ENCODE measurements at places on chromosomes 2 and 18.
A peak's percentile ranks its signal among the peaks of the same experiment; 100 is the strongest.

- no peak for DNase-seq
Observed at GRCh38 chr2:3761272-3761671, 57.9 kb downstream of the DCDC2C start.

- DNase-seq, result no peak
Observed at GRCh38 chr2:122422384-122422991, 667.0 kb downstream of the TSN start.

- DNase-seq, result no peak
Observed at GRCh38 chr2:217642944-217643343, 359.9 kb downstream of the TNS1 start.

DNA sequence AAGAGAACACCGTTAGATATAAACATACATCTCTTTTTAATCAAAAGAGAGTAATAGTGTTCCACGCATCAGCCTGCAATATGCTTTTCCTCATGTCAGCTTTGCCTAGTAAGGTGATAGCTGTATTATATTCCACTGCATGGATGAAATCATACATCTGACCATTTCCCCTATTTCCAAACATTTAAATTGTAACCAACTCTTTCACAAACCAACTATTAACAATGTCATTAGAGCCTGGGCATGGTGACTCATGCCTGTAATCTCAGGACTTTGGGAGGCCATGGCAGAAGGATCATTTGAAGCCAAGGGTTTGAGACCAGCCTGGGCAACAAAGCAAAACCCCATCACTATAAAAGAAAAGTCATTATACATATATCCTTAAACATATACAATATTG is 284.8 kb downstream of the BCL11A start:
- DNase-seq, result peak; percentile 20

GRCh38 chr2:40814616-40815015 is 362.7 kb upstream of the SLC8A1 start:
- DNase-seq, result no peak

DNA sequence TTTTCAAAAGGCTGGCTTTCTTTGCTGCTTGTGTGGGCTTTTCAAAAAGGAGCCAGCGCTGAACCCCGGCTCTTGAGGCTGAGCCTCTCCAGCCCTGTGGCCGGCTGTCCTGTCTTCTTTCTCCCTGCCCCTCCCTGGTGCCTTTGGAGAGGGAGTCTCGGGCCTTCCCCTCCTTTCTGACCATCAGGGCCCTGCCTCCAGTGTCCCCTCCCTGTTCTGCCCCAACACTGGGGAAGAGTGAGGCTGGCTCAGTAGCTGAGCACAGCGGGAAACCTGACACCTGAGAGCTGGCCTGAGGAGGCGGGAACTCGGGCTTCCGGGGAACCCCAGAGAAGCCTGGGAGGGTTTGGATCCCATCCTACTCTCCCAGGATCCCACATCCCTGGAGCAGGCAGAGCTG is 232.1 kb downstream of the LOXHD1 start:
- no peak for DNase-seq

- peak; percentile 44 for DNase-seq
Observed at GRCh38 chr2:229133155-229133772, 137.8 kb downstream of the PID1 start.

- DNase-seq, result no peak
Observed at GRCh38 chr2:226508683-226509082, 290.9 kb downstream of the IRS1 start.

DNA sequence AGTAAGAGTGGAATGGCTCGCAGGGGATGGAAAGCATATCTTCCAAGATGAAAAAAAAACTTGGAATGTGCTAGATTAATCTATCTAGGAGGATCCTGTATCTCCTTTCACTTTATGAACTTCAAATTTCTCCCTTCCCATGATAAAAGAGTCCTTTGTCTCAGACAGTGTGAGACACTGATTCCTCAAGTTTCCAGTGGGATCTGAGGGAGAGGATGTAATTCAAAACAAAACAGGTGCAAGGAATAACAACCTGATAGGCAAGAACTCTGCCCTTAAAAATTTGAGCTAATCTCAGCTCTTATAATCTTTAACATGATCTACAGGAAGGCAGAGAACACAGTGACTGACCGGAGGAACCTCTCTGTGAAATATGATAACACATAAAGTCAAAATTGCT is 162.0 kb upstream of the ZFP36L2 start:
- no peak for DNase-seq

DNA sequence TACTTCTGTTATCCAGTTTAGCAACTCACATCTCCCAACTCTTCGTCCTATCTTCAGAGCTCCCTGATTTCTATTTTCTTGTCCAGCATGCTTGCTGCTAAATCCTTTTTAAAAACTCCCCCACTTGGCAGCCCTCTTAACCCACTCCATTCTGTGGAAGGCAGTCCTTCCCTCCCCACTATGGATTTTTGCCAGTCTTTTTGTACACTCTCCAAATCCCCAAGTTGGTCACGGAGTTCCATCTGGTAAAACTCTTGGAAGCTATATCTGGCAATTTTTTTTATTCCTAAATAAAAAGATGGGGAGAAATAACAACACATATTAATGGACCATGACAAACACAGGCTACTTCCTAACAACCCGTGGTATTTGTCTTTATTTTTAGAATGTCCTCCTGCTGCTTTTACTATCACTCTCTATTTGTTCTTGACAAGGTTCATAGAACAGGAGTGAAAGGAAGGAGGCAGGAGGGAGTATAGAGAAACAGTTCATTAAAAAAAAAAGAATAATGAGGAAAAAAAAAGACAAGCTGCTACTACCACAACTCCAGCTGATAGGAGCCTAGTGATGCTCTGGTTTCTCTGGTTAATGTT is 120.0 kb upstream of the THSD7B start:
- DNase-seq, result no peak

DNA sequence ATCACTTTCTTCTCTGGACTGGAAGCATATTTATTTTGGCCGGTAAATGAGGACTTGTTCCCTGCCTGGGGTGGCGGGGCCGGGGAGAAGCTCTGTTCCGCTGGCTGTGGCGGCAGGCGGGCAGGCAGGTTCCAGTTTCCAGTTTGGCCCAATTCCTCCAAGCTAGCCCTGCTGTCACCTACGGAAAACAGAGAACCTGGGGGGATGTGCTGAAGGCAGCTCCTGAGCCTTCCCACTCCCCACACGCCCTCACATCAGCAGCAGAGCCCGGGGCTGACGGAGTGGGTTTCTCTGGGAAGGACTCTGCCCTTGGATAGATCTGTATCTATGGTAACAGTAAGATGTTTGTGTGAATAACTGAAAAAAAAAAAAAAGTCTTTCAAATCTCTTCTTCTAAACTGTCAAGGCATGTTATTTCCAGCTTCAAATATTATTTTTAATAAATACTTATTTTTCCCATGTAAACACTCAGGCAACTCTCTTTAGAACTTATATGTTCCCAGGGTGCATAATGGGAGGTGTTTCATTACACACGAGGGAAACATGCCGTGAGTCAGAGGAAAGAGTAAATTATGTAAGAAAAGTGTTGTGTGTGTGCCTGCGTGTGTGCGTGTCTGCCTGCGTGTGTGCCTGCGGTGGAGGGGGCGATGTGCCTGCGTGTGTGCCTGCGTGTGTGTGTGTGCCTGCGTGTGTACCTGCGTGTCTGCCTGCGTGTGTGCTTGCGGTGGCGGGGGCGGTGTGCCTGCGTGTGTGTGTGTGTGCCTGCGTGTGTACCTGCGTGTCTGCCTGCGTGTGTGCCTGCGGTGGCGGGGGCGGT is 116.1 kb upstream of the ZNF516 start:
- DNase-seq, result no peak

GRCh38 chr18:23998820-23999219 is 15.7 kb upstream of the TTC39C start:
- DNase-seq, result no peak

DNA sequence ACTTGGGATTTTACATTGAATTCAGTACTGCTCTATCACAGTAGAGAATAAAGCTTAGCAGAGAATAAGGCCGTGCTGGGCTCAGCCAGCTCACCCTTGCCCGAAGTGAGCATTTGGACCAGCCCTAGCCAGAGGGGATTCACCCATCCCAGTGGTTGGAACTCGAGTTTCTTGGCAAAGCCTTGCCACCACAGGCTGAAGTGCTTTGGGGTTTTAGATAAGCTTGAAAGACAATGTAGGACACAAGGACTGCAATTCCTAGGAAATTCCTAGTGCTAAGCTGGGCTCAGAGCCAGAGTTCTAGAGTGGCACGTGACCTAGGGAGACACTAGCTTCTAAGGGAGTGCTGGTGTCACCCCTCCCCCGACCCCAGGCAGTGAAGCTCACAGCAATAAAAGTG is 28.0 kb downstream of the SERPINB11 start:
- DNase-seq, result no peak

DNA sequence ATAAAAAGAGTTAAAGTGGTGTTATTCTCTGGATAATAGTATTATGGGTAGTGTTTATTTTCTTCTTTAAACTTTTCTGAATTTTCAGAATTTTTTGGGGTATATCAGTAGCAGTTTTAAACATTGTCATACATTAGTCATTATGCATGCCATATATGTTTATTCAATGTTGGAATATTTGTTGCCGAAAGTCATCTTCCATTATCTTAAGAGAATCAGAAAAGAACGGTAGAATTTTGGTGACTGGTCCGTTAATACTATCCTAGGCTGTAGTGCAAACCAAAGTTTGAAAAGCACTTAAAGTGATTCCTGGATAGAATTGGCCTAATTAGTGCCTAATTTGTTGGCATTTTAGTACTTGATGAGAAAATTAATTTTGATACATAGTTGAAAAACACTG is 244.1 kb downstream of the PHLPP1 start:
- no peak for DNase-seq

GRCh38 chr18:31652357-31652756 is 32.0 kb downstream of the B4GALT6 start:
- DNase-seq, result no peak

DNA sequence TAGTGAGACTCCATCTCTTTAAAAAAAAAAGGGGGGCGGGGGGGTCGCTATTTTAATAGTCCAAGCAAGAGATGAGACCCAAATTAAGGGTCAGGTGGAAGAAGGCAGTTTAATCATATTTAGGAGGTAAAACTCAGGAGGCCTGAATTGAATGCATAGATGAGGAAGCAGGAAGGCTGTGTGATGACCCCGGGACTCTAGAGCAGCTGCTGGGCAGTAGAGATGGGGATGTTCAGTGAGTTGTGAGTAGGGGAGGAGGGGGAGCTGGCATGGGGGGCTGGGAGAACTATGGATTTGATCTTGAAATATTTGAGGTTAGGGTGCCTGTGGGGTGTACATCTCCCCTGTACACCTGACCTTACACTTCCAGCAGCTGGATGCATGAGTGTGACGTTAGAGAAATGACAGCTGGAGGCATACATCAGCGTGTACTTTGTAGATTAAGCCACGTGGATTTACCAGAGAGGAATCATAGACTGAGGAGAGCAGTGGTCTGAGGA is 41.0 kb downstream of the GALM start:
- DNase-seq, result no peak

GRCh38 chr2:233882353-233882752 is 14.2 kb upstream of the MSL3B start:
- no peak for DNase-seq

- no peak for DNase-seq
Observed at GRCh38 chr18:24300703-24301102, 96.9 kb downstream of the OSBPL1A start.

DNA sequence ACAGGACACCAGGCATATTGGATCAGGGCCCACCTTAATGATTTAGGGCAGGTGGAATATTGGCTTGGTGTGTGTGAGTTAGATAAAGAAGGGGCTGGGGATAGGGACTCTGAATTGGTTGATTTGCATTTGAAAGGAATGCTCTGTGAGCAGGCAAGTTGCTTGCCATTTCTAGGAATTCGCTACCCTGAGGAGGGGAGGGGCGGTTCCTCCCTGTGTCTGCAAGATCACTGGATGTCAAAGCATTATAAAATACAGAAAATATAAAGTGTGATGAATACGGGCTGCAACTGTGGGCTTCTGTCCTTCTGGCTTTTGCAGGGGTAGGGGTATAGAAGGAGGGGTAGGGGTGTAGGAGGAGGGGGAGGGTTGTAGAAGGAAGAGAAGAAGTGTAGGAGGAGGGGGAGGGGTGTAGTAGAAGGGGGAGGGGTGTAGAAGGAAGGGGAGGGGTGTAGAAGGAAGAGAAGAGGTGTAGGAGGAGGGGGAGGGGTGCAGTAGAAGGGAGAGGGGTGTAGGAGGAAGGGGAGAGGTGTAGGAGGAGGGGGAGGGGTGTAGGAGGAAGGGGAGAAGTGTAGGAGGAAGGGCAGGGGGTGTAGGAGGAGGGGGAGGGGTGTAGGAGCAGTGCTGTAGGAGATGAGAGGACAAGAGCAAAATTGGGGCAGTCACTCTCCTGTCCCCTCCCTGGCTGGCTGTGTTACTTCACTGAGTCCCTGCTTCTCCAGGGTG is 238.0 kb upstream of the COPS8 start:
- no peak for DNase-seq

- DNase-seq, result no peak
Observed at GRCh38 chr18:65057439-65058083, 693.3 kb upstream of the CDH7 start.

GRCh38 chr2:186017278-186017677 is 278.7 kb downstream of the FSIP2 start:
- DNase-seq, result no peak

DNA sequence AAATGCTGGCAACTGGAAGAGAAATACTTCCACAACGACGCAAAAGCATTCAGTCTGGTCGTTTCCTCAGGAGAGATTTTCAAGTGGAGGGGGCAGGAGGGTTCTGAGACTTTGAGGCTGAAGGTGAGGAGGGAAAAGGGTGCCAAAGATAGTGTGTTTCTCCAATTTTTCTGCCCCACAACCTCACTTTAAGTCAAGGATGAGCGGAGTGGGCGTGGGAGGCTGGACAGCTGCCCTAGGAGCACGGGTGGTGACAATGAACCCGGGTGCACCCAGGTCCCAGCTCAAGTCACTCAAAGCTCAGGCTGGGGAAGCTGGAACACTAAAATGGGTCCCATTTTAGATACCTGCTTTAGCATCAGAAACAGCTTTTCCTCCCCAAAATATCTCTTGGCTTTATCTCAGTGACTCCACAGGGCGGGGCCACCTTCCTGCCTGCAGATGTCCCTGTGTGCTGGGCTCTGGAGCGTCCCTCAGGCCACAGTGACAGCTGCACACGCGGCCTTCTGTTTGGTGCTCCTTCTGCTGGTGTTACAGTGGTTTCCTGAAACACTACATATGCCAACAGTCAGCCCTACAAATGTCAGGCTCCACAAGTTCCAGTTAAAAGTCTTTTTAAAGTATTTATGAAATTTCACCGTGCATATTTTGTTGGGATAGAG is 1.4 kb upstream of the MBP start:
- peak; percentile 80 for DNase-seq

DNA sequence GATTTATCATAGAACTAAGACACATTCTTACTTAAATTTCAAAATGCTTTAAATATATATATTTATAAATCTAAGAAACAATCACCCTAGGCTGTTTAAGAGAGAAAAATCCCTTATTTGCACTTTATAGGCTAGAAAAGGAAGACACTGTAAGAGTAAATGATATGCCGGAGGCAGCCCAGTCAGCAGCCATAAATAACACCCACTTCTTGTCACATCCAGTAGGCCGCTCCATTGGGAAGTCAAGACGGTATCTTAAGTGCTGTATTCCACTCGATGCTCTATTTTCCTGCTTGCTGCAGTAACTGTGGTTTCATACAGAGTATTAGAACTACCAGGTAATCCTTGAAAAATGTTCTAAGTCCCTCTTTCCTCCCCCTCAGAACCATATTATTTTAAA is 57.9 kb downstream of the ABCA12 start:
- DNase-seq, result no peak
